ENCODE measurements at places on chromosomes 7 and 10. TPM values are rescaled to one million over a fixed set of nuclear protein-coding genes. Genes with fewer than 3 reads are reported as not detected.

DNA sequence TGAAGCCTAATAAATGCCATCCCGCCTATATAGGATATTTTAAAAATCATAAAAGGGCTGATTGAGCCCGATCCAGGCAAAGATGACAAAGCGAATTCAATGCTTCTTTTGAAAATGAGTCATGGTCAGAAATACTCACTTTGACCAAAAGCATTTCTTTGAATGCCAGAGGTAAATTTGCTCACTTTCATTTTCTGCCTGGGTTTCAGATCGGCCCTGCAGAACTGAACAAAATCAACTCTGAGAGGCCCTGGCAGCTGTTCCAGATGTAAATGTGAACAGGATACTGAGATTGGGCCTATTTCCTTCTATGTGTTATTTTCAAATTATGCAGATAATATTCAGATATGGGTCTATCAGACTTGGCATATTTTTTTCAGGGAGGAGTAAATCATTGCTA, 114.8 kb upstream of the ARID5B start:
- peak; percentile 72 for DNase-seq

DNA sequence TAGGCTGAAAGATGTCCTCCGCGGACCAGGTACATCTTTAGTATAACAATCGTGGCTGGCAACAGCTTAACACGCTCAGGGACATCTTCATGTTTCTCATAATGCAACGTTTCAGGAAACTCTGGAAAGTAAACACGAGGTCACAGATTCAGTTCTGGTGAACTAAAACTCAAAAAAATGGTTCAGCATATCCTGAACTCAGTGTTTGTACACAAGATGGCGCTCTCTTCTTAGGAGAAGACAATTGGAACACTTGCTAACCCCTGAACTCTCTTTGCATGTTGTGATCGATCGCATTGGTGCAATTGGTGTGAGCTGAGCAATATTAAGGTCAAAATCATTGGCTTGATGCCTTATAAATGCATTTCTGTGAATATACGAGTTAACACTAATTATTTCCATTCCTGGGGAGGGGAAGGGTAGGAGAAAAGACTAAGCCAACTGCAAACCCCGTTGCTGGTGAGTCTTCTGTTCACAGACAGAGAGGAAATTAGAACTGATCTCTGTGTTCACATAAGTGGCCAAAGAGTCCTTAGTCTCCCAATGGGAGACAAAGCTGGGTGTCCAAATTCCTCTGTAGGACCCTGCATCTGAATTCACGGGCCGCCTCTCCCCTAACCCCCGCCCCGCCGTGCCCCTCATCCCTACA, 52.6 kb upstream of the FAM180A start:
- peak; percentile 58 for DNase-seq

ZNF92 gene
- total RNA-seq = 7.0 TPM

DNA sequence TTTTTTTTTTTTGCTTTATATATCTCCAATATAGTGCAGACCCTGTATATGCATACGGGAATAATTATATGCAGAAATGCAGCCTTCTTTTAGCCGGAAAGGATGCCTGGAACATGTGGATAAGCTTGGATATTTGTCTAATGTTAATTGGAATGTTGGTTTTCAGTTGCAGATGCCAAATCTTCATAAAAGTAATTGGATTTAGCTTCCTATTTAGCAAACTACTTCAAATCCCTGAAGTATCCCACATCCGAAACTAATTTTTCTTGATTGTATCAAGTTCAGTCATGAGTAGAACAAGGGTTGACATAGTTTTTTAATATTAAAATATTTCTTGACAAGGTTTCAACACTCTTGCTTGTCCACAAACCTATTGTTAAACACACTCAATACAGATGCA, 281.7 kb downstream of the BBS9 start:
- no peak for DNase-seq

DNA sequence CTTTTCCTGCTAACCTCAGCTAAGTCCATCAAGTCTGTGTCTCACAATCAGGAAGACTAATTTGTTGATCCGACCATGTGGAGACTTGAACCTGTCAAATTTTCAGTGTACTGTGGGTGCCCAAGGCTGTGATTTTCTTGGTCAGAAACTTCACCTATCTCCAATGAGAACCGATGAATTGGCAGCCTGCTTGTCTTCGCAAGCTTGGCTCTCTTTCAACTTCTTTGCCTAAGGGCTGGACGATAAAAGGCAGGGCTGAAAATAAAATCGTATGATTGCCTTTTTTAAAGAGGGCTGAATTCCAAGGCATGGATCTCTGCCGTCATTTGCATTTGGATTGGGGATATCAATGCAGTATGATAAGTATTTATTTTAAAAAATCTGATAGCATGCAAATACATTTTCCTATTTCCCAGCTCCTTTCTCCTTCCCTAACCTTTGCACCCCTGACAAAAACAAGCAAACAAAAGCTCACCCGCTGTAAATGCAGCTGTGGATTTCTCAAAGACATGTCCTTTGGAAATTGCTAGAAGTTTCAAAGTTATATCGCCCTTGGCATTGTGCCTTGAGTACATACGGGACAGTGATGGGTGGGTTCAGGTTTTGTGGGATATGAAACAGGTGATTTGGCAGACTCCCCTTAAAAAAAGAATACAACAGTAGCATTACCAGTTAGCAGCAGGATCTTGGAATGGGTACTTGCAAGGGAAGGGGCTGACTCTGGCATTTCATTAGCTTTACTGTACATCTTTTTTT, 80.6 kb downstream of the NPTX2 start:
- no peak for DNase-seq

DNA sequence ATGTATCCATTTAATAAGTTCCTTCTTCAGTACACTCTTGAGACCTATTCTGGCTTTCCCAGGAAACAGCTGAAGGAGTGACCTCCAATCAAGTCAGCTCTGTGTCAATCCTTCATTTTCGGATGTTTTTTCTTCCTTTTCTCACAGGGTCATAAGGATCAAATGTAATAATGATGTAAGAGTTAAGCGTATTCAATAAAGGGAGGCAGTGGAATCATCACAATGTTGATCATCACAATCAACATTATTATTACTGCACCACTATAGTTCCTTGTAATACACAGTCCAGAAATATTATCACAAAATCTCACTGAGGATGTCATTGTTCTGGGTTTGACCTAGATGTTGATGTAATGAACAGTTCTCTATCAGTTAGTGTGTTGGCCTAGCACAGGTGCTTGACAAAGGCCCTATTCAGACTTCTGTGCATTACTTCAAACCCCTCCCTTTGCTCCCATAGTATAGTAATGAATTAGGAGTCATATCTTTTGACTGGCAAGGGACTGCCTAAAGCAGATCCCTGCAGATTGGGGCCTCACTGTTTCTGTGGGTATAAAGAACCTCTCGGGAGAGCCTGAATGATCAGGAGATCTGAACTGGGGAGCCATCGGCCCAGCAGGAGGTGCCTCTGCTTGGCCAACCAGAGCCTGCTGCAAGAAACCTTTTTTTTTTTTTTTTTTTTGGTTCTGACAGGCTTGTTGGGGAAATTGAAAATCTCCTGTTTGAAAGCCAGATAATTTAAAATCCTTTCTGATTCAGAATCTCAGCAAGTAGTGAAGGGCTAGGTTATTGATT, 100.6 kb downstream of the KAT6B start:
- peak; percentile 18 for DNase-seq

- no peak for DNase-seq
Measured at GRCh38 chr7:2545746-2546425, 9.4 kb downstream of the BRAT1 start.

DNA sequence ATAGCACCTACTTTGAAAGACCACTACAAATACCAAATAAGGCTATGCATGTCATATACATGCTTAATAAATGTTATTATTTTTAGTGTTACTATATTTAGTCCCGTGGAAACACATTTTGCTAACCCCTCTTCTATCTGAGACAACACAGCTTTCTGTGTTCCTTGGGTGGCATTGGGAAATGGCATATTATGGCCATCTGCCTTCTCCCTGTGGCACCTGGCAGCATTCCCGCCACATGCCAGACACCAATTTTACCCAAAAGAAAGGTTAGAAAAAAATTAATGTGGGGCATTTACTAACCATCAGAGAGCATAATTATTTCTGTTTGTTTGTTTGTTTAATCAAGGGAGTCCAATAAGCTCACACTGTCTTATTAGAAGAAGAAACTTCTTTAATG, 168.6 kb upstream of the ETV1 start:
- DNase-seq = no peak

DNA sequence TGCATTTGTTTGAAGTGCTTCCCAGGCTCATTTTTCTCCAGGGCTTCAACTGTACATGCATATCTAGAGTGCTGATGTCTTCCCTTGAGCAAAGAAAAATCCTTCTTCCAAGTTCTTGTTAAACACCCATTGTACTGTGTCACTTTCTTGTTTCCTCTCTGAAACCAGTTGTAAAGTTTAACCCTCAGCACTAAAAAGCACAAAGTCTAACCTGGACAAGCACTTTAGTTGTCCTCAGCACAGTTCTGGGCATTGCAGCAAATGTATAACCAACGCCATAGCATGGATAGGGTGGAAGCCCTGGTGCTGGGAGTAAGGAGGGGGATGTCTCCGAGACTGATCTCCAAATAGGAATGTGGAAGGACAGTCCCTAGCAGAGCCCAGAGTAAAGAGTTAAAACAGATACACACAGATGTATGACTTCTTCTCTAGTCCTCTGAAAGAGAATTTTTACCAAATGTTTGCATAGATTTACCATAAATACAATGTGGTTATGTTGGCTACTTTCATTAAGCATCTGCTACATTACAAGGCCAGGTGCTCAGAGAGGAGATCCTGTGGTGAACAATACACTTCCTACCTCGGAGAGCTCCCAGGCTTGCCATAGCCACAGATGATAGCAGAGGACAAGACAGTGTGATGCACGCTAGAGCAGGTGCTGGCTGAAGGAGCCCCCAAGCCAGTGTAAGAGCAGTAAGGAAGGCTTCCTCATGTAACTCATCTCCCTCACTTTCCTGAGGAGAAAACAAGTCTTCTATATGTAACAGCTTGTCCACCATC, 57.0 kb downstream of the DNAJC12 start:
- DNase-seq = no peak
